ENCODE measurements at places on chromosomes 1 and 21. TPM values are rescaled to one million over a fixed set of nuclear protein-coding genes. Genes with fewer than 3 reads are reported as not detected.

The TSSK3 gene
- polyA plus RNA-seq: 0.65 TPM

GRCh38 chr21:45981151-45982091 lies at the start of gene COL6A1:
COL6A1 (plus strand) TSS chr21:45981770; CDS start chr21:45981851, 81 bp downstream.
- DNase-seq: peak; percentile 83

The SPRR2B gene
- not detected for polyA plus RNA-seq

DNA sequence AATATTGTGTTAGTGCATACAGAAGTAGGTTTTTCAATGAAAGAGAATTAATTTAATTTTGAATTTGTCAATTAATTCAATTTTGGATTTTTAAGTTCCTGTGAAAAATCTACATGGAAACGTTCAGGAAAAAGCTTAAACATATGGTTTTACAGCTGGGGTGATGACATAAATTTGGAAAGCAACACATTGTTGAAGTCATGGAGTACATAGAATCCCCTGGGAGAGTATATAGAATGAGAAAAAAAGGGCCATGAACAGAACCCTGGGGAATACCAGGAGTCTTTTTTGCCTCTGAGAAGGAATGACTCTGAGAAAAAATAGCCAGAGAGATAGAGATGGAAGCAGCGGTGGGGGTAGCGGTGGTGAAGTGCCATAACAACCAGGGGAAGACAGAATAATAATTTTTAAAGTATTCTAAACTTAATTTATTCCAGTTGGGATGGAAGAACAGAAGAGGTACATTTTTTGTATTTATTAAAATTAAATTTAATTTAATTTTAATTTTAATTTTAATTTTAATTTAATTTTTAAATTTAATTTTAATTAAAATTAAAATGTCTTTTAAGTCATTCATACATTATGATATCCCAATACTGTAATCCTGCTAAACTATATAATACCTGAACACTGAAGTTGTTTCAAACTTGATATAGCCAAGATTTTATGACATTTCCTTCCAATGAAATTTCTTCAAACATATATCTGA lies 48.9 kb downstream of the NME7 start:
- no peak for DNase-seq

DNA sequence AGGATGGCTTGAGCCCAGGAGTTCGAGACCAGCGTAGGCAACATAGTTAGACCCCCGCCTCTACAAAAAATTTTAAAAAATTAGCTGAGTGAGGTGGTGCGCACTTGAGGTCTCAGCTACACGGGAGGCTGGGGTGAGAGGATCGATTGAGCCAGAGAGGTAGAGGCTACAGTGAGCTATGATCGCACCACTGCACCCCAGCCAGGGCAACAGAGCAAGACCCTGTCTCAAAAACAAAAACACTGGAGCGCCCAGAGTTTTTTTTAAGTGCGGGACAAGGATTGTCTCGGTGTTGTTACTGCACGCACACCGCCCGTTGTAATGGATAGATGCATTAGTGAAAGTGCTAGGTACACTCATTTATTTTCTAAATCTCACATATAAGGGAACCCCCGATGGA lies 37.1 kb downstream of the PIK3CD start:
- DNase-seq: no peak

GRCh38 chr1:203346060-203346768 lies 4.7 kb downstream of the FMOD start:
- DNase-seq: no peak

GRCh38 chr1:30420519-30421050 lies 302.8 kb downstream of the MATN1 start:
- no peak for DNase-seq

The F13B gene
- polyA plus RNA-seq: not detected

DNA sequence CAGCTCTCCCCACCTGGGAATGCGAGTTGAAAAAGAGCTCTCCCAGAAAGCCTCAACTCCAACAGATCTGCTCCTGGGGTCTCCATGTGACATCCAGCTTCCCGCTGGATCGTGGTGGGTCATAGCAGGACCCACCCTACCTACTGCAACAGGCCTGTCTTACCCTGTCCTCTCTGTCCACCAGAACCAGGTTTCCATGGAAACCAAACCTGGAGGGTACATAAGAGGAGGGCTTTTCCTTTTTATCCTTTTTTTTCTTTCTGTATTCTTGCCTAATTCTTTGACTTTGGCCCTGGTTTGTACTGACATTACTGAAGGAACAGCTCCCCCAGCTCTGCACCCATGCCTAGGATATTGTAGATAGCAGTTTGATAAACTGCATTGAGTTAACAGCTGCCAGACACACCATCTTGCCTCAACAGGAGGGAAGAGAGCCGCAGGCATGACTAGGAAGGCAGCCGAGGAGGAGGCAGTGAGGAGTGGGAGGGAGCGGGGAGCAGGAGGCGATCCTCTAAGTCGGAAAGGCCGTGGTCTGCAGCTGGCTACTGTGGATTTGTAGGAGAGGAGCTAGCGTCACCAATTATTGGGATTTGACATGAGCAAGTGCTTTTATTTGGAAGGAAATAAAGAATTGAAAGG lies 9.7 kb upstream of the FMOD start:
- no peak for DNase-seq
